ENCODE measurements at places on chromosomes 6 and 20.

DNA sequence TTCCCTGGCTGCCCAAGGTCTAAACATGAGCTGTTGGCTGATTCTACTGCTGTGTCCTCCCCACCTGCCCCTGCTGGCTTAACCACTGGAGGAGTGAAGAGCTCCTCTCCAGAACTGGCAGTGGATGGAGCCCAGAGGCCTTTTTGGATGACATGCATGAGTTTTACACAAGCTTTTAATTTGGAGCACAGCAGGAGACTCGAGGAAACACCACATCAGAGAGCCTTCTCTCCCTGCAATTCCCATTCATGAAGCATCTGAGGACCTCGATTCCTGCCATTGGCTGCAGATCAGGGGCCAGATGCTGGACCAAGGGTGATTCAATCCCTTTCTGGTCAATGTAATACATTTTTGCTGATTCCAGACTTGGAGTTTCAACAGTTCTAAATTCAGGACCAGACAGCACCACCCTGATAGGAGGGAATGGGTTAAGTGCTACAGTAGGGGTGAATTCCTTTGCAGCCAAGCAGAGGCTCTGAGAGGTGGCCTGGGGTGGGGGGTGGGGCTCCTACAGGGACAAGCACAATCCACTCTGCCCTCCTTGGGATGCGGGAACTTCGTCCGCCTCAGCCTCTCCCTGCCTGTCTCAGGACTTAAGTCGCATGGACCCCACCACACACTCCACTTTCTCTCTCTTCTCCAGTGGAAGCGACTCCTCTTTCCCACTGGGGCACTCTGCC, 599 bp upstream of the PSORS1C1 start:
- no peak for DNase-seq

DNA sequence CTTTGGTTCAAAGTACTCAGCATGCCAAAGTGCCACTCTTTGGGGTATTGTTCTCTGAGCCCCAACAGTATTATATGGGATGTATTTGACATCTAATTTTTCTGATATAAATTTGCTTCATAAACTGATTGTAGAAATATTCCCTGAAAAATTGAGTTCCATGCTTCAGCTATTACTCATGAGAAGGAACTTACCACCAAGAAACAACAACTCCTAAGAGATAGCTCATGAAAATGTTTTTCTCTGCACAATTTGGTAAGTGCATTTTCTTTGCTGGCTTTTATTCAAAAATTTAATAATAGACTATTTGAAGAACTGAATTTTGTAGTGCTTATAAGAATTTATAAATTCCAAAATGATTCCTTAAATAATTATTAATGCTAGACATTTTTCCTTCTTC, 12.8 kb upstream of the TPD52L1 start:
- no peak for DNase-seq

GRCh38 chr6:63014290-63014689, 197.0 kb upstream of the FKBP1C start:
- DNase-seq: no peak

DNA sequence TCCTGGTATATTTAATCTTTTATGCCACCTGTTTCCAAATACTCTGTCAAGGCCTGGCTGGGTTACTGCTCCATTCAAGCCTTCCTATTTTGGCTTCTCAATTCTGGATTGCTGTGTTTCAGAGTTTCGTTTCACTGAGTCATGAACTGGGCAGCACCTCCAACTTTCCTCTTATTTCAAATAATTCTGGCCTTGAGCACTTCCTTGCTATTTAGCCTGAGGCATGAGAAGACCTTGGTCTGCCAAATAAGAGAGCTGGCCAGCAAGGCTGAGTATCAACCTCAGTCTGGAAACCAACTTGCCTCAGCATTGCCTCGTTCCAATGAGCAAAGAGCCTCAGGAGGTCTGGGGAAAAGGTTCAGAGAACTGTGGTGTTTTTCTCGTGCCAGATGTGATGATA, 66.6 kb downstream of the TNFAIP3 start:
- peak; percentile 85 for DNase-seq

GRCh38 chr20:20953738-20954618, 152.2 kb downstream of the LINC00237 start:
- DNase-seq: no peak

DNA sequence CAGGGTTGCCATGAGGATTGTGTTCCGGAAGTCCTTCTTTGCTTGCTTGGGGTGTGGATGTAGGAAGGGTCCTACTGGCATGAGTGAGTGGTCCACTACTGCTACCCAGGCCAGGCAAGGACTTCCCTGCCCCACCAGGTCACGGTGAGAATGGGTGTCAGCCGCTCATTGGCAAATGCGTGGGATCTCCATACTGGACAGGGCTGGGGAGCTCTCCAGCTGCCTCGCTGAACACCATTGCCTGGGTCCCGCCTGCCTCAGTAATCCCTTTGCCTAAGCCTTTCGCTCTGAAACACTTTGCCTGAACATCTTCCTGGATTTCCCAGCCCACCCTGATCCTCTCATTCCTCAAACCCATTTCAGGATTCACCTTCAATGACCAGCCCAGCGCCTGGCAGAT, 59.5 kb downstream of the CTCFL start:
- no peak for DNase-seq

DNA sequence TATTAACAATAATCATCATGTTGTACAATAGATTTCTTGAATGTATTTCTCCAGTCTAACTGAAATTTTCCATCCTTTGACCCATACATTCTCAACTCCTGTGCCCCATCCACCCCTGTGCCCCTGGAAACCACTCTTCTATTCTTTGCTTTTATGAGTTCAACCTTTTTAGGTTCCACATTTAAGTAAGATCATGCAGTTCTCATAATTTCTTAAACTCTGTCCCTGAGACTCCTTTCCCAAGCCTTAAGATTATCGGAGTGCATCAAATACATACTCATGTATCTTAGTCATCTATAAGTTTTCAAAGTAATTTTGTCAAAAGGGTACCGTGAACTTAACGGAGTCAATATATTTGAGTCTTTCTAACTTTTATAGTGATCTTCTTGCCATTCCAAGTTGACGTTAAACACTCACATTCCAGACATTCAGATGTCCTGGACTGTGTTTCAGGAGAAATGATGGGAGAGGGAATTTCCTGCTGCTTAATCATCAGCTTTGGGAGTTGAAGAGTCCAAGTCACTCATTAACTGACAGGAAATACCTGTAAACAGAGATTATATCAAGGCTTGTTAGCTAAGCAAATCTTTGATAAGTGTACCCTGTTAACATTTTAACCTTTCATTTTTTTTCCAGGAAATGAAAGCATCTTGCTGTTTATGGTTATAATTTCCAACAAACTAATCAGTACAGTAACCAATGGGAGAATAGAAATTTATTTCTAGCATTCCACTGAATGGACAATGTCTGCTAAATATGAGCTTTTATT, 73.3 kb downstream of the ADGRG6 start:
- DNase-seq: peak; percentile 82
